Retinal pigment epithelial cell (primary cell): ENCODE measurements at places on chromosomes 4 and X.

GRCh38 chr4:82988323-82988832, 22.2 kb downstream of the LIN54 start:
- DNase-seq = no peak

GRCh38 chr4:83708500-83709175, 172.7 kb downstream of the GPAT3 start:
- no peak for DNase-seq

GRCh38 chr4:113406723-113407016, 354.9 kb downstream of the CAMK2D start:
- no peak for DNase-seq

DNA sequence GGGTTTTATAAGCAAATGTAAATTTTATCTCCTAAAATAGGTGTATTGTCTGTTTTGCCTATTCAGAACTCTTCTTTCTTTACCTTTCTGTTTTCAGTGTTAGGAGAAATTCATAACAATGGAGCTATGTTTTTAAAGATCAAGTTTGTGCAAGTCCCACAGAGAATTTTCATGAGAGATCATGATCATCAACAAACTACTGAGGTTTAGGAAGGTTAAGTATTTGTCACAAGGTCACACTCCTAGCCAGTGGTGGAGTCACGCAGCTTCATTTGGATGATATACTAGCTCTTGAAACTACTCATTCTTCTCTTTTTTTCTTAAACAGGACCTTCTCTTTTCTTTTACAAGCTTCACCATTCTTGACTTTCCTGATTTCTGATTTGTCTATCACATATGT, 892.6 kb upstream of the FRG1 start:
- DNase-seq = no peak

- DNase-seq = no peak
Observed at GRCh38 chr4:82780752-82781231, 17.8 kb downstream of the SCD5 start.

- no peak for DNase-seq
Observed at GRCh38 chrX:127037159-127037558, 217.6 kb downstream of the PRR32 start.

- no peak for DNase-seq
Observed at GRCh38 chrX:129247642-129248041, 275.6 kb downstream of the SMARCA1 start.

- DNase-seq = no peak
Observed at GRCh38 chrX:625137-625691, 5.4 kb upstream of the SHOX start.

DNA sequence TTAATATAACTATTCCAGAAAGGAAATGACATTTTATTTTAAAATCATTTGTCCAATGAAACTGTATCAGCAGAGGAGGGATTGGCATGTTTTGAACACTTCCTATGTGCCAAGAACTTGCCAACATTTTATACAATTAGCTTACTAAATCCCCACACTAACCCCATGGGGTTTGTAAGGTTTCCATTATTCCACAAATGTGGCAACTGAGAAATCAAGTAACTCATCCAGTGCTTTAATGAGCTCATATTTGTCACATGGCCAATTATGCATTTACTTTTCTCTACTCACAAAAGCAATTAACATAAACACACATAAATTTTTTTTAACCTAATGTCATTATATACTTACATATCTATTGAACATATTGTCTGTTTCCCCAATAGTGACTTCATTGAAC, 37.3 kb downstream of the MANBA start:
- DNase-seq = no peak

DNA sequence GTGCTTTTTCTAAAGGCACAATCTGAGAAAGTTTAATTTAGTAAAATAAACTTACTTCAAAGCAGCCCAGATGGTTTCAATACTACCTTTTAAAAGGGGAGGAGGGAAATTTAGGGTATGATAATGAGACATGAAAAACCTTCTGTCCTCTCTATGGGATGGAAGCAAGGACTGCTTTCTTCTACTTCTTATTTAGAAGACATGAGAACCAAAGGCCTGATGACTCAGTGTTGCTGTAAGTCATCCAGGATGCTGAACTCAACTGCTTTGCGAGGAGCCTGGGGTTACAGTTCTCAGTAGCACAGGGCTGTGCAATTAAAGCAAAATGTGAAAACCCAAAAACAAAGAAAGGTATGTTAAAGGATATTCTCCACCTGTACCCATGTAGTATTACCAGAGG, 140.8 kb upstream of the EDNRA start:
- no peak for DNase-seq

DNA sequence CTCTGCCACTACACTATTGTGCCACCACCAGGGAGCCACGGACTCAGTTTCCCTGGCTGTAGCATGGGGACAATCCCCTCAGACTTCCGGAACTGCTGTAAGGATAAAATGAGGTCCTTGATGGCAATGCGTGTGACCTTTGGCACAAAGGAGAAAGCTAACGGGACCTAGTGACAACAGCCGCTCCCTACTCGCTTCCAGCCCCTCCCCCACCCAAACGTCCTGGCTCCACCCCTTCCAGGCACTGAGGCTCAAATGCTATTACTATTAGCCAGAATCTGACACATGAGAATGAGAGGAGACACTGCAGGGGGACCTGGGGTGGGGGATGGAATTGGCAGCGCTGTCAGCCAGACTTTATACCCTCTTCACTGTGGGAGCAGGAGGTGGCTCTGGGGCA, 5.4 kb upstream of the DUSP9 start:
- no peak for DNase-seq

GRCh38 chrX:41923978-41924683, 777 bp upstream of the CASK start:
- DNase-seq = no peak

DNA sequence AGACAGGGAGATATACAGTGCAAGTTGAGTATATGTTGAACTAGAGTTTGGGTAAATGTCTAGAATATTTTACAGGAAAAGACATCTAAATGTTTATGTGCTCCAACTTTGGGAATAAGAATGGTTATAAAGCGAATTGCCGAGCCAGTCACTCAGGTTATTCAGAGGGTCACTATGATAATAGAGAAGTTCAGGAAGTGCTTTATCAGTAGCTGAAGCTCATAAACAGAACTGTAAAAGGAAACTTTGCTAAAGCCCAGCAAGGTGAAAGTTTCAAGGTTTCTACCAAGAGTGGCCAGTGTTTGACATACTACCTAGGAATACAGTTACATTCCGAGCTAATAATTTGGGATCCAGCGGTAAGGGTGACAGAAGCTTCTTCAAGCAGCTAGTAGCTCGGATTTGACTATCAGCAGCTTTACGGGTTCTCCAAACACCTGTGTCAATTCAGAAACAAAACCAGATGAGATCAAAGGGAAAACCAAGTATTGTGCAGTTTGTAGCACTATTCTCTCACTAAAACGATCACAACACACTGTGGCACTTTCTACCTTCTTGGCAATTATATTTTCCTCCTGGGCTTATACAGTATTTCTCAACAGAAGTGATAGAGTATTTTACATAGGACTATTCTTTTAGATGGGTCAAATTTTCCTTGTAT, 17.2 kb upstream of the BCLAF3 start:
- DNase-seq = no peak

DNA sequence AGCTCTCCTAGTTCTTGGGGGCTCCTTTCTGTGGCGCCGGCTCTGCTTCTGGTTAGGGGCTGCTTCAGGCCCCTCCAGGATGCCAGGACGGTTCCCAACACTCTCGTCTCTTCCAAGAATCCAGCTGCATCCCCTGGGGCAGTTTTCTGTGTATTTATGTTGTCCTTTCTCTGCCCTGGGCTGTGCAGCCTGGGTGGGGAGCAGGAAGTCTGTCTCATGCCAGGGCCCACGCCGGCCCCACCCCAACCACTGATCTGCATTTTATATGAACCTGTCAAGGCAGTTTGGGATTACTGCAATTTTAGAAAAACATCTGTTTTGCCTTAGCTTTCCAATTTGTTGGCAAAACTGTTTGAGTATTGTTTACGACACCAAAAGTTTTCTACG, 14.6 kb downstream of the CTBP1 start:
- no peak for DNase-seq

DNA sequence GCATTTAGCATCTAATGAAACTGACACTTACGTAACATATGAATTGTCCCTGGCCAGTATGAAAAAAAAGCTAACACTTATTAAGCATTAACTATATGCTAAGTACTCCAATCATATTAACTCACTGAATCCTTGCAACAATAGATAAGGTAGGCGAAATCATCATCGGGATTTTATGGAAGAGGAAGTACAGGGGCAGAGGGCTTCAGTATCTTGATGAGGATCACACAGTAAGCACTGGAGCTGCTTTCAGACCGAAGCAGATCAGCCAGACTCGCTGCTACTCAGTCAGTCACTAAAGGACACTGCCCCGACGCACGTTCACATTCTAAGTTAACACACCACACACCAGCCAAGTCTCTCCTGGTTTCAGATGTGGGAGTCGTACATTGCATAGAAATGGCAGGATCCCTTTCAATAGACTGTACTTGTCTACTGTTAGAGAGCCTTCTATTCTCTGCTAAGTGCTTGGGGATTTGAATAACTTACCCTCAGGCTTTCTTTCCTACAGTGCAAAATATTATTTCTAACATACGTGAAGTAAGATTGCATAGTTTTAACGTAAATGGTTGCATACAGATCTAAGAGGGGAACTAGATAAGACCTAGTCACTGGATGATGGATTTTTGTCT, 540.2 kb upstream of the TENM3 start:
- no peak for DNase-seq

DNA sequence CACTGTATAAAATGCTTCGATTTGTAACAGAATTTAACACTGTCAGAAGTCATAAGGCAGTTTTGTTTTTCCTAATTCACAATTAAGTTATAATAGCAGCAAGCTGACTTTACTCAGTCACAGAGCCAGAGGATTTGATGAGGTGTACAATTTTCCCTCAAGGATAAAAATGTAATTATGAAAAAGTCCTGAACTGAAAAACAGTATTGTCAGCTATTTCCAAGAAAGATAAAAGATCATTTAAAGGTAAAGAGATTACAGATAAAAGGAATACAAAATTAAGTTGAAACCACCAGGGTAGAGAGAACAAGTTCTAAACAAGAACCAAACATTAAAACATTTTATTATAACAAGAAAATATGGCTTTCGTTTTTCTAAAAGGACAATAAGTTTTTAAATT, 86.8 kb upstream of the ZFP42 start:
- DNase-seq = no peak

DNA sequence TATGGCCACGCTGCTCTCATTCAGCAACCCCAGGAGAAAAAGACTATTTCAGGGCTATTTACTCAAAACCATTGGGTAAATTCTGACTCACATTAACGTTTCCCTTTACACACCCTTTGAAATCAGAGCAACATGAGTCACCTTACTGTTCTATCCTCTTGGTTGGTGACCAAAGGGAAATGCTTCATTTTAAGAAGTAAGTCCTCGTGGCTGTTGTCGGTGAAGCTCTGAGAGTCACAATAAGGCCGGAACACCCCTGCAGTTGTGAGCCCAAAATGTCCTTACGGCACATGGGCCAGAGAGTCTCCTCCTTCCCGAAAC, 56.3 kb upstream of the SPRY1 start:
- no peak for DNase-seq

GRCh38 chrX:1433646-1434357, 18.9 kb downstream of the ASMTL start:
- no peak for DNase-seq

DNA sequence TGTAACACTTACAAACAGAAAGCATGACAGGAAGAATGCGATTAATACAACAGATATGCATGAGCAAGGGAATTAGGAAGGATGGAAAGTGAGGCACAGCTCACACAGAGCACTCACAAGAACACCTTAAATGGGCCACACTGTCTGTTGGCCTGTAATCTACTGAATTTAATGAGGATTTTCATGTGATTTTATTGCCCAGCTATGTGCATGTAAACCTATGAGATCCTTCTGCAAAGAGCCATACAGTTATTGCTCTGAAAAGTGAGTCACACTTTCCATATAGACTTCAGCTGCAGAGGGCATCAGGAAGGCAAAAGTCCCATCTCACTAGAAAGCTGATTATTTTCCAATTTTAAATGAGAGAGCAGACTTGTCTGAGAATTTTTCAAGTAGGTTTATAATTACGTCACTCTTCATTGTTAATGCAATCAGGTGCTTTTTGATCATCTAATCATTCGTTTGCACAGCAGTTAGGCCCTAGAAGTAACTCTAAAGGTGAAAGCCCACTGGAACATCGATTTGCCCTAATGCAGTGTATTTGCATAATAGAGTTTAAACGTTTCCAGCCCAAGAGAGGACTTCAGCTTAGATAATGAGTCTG, 832.7 kb upstream of the INTU start:
- DNase-seq = peak; percentile 65

DNA sequence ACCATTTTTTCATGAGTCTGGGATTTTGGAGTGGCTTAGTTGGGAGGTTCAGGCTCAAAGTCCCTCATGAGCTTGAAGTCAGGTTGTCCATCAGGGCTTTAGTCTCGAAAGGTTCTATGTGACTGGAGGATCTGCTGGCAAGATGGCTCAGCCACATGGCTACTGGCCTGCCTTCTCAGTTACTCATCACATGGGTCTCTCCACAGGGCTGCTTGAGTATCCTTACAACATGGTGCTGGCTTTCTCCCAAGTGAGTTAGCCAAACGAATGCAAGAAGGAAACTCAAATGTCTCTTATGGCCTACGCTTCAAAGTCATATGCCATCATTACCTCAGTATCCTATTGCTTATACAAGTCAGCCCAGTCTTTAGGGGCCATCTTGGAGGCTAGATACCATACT, 106.3 kb upstream of the VCX3B start:
- DNase-seq = no peak

DNA sequence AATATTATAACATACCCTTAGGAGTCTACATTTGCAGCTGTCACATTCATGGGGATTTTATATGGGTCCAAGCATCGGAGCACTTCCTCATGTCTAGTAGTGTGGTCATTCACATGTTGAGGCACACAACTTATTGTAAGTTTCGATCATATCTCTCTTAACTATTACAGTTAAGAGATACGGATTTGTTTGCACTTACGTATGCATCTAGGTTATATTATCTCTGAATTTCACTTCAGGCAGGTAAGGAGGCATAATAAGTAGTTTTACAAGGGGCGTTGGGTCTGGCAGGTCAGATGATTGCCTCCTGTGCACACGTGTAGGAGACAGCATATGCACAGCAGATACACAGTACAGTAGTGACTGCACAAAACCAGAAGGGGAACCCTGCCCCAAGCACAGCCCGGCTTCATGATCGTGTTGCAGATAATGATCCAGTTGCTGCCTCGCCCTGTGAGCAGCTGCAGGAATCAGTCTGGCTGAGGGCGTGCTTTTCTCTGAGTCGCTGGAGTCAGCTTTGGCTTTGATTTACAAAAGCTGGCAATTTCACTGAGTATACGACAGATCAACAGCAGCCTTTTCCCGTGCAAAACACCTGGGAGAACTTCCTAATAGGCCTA, 302.9 kb upstream of the GATB start:
- DNase-seq = no peak

DNA sequence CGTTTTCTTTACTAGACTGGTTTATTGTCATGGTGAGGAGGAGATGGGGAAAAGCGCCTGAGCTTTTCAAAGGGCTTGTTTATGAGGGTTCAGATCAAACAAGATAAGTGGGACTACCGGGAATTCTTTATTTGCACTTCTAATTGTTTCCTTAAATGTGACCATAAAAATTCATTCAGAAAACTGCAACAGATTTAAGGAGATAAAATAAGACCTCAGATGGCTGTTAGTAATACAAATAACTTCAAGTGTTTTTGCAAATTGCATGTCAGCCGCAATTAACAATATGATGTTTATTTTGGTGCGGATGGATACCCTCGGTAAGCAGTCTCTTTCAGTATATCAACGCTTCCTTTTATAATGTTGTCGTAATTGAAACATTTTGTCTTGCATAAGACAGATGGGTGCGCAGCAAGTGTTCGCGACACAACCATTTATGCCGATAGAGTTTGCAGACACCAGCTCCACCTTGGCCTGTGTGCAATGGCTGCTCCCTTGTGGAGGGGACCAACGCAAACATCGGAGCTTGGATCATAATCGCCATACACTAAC, 151.0 kb downstream of the C4orf33 start:
- no peak for DNase-seq
